Stimulated activated CD4-positive, alpha-beta T cell treated with anti-CD3 and anti-CD28 coated beads, Interleukin-4, amount 100 ng/mL, for 1 hour (primary cell): ENCODE measurements at places on chromosomes 6 and 20.

GRCh38 chr6:147204060-147204785 lies at the start of gene STXBP5:
Gene STXBP5 (plus strand): TSS chr6:147204417. CDS start chr6:147204533, 116 bp downstream.
- peak; percentile 31 for DNase-seq

- no peak for DNase-seq
These were observed 34.5 kb upstream of the FERMT1 start for GRCh38 chr20:6157345-6157744.

DNA sequence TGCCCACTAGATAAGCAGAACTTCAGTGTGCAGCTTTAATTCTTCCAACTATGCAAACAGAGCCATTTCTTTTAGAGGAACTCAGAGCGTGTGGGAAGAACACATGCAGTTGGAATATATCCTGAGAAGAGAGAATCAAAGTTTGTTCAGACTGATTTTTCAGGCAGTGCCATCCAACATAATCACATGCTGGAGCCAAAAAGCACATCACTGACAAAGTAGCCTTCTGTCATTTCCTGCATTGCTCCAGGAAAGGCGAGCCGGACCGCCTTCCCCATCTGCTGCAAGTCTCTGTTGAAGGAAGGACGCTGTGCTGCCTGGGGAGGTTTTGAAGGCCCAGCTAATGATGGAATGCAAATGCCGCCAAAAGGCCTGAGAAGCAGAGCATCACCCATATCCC lies 98.4 kb downstream of the DOK5 start:
- no peak for DNase-seq

- no peak for DNase-seq
These were observed 264.5 kb downstream of the CDH4 start for GRCh38 chr20:61516346-61517208.

GRCh38 chr6:14550410-14550809 lies 432.8 kb downstream of the CD83 start:
- DNase-seq: no peak

- DNase-seq: no peak
These were observed 66.5 kb downstream of the ILRUN start for GRCh38 chr6:34630040-34630439.

DNA sequence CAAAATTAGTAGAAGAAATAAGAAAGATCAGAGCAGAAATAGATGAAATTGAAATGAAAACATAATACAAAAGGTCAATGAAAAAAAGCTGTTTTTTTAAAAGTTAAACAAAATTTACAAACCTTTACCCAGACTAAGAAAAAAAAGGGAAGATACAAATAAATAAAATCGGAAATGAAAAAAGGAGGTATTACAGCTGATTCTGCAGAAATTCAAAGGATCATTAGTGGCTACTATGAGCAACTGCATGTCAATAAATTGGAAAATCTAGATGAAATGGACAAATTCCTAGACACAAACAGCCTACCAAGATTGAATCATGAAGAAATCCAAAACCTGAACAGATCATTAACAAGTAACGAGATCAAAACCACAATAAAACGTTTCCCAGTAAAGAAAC lies 59.2 kb downstream of the ZFP64 start:
- no peak for DNase-seq

GRCh38 chr6:139538366-139538765 lies 163.9 kb upstream of the CITED2 start:
- DNase-seq: no peak

DNA sequence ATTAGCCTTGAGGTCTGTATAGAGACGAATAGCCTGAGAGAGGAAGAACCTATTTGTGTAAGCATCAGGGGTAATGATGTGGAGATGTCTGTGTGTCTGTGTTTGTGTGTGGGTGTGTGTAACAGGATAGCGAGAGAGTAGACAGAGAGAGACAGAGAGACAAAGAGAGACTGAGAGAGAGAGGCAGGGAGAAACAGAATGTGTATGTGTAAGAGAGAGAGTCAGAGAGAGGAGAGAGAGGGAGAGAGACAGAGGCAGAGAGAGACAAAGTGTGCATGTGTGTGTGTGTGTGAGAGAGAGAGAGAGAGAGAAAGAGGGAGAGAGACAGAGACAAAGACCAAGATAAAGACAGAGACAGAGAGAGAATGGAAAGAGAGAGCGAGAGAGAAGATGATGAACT lies 396.1 kb downstream of the PAX1 start:
- no peak for DNase-seq

GRCh38 chr6:42315991-42316970 lies 98.6 kb upstream of the MRPS10 start:
- no peak for DNase-seq

GRCh38 chr6:109019911-109020310 lies 74.7 kb downstream of the SESN1 start:
- no peak for DNase-seq

GRCh38 chr20:38840053-38840893 lies 34.8 kb downstream of the PPP1R16B start:
- peak; percentile 51 for DNase-seq

DNA sequence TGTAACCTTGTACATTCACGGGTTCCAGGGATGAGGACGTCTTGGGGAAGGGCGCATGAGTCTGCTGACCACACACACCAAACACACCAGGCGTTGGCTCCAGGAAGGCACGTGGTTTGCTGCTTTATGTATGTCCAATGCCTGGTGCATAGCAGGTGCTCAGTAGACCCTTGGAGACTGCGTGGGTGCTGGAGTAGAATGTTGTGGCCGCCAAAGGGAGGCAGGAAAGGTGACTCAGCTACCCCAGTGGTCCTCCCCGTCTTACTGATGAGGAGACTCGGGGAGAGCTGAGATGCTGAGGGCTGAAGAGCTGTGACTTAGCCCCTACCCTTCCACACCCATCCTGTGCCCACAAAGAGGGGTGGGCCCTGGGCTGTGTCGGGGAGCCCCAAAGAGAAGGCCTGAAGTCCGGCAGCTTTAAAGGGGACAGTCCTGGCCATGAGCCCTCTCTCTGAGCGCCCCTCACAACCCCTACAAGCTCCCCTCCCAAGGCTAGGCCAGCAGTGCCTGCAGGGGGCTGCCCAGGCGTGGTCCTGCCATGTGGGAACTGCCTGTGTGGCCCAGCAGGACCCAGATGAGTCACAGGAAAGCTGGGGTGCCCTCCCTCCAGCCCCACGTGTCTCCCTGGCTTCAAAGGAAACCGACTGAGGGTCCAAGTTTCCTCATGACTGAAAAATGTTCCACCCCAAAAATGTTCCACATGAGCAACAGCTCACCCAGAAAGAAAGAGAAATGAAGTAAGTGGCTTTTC lies 28.0 kb upstream of the PTGIS start:
- peak; percentile 50 for DNase-seq

GRCh38 chr6:97231911-97232310 lies 51.1 kb downstream of the MMS22L start:
- DNase-seq: no peak

GRCh38 chr6:133033263-133033662 lies 207.9 kb upstream of the EYA4 start:
- no peak for DNase-seq

GRCh38 chr20:36043441-36043840 lies 75.1 kb downstream of the CNBD2 start:
- no peak for DNase-seq

- DNase-seq: no peak
These were observed 1042.2 kb downstream of the EPHA7 start for GRCh38 chr6:92377137-92377536.

GRCh38 chr6:126180585-126180984 lies 159.3 kb upstream of the CENPW start:
- no peak for DNase-seq

DNA sequence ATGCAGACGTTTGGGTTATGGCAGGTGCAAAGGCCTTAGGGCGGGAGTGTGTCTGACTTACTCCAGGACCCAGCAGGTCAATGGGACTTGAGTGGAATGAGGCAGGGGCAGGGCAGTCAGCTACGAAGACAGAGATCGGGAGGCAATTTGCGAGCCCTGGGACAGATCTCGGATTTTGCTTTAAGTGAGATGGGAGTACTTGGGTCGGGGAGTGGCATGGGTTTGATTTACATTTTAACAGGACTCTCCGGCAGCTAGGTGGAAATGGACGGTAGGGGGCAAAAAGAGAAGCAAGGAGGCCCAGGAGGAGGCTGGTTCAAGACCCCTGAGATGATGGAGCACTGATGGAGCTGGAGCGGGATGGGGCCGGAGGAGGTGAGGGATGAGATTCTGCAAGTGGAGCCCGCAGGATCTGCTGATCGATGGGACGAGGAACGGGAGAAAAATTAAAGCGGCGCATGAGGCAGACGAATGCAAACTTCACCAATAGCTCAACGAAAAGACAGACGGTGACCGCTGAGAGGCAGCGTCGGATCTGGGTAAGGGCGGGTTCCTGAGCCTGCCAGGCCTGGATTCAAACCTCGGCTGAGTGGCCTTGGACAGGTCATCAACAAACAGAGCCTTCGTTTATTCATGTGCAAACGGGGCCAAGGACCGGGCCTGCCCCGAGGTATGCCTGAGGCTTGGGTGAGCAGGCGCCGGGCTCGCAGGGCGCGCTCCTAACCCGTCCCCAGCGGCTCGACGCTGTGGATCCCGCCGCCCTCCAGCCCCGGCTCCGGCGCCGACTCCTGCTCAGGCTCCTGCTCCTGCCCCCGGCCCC lies 756 bp upstream of the RBCK1 start:
- DNase-seq: peak; percentile 68

DNA sequence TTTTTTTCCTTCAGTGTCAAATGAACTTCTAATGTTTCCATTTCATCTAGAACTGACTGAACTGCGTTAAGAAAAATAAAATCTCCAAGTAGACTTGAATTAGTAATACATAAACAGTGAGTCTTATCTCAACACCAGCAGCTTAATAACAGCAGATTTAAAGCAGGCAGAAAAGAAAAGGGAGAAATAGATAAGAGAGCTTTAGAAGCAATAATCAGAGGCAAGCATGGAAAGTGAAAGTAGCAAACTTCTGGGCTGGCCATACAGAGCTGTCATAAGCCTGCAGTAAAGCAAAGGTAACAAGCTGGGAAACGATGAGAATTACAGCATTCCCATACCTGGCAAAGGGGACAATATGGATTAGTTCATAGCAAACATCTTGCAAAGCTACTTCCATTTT lies 16.9 kb upstream of the ANGPT4 start:
- DNase-seq: no peak

DNA sequence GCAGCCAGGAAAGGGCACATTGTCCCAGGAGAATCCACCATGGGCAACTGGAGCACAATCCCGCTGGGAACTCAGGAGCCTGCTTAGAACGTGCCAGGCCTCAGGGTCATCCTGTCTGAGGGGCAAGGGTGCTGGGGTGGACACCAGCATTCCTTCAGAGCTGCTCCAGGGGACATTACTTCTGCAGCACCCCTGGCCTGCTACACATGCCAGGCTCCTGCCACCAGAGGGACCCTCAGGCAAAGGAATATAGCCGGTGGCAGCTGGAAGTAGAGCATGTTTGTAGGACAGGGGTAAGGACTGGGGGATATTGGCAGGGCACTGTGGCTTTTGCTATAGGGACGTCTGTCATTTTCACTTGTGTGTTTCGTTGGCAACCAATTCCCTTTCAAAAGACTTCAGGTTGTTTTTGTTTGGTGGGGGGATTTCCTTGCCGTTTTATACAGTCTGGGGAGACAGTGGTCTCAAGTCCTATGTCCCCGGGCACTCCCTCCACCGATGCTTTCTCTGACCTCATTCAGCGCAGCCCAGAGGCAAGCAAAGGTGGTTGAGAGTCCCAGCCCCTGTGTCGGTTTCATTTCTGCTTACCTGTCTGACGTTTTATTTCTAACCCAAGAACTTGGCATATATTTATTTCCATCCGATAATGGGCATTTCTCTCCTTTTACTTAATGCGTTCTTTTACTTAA lies 130.8 kb downstream of the JPH2 start:
- peak; percentile 43 for DNase-seq

DNA sequence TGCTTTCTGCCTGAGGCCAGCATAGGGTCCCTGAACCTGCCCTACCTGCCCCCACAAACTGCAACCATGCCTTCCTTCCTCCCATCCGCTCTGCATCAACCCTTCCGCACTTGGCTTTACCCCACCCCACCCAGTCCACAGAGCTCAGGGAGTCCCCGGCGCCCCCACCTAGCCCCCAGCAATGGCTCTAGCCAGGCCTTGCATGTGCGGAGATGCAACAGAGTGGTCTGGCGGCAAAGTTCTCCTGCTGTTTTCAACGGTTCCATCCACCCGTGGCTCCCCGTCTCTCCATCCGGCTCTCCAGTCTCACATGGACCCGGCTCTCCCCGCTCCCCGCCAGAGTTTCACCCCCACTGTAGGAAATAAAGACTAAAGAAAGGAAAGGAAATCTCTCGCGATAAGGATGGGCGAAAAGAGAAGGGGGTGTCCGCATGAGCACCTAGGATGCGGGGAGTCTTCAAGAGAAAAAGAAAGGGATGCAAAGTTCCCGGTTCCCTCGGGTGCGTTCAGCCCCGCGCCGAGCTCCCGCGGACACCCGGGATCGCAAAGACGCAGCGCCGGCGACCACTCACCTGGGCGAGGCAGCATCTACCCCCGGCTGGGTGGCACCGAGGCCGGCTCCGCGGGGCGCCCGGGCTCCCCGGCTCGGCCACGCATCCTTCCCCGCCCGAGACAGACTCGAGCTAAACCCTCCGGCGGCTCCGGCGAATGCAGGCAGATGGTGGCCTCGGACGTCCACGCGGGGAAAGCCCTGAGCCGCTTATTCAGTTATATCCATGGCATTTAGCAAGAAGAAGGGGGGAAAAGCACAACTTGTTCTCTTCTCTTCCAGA lies 579 bp downstream of the LRFN2 start:
- DNase-seq: peak; percentile 5

GRCh38 chr20:17941087-17941825 lies 27.3 kb downstream of the SNX5 start:
- DNase-seq: no peak

GRCh38 chr20:35369804-35370203 lies 42.0 kb downstream of the UQCC1 start:
- no peak for DNase-seq
